ENCODE measurements at places on chromosomes 16 and 17.

DNA sequence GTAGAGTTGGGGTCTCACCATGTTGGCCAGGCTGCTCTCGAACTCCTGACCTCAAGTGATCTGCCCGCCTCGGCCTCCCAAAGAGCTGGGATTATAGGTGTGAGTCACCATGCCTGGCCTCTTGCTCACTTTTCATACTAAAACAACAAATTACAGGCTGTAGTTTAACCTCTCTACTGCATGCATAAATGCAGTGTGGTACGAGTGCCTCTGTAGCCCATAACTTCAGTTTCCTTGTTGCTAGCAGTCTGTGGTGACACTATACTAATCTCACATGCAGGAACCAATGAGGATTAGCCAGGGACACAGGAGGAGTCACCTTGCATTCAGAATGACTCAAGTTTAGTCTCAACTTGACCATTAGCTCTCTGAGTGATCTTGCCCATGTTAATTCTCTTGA lies 20.1 kb downstream of the HMOX2 start:
- no peak for DNase-seq

DNA sequence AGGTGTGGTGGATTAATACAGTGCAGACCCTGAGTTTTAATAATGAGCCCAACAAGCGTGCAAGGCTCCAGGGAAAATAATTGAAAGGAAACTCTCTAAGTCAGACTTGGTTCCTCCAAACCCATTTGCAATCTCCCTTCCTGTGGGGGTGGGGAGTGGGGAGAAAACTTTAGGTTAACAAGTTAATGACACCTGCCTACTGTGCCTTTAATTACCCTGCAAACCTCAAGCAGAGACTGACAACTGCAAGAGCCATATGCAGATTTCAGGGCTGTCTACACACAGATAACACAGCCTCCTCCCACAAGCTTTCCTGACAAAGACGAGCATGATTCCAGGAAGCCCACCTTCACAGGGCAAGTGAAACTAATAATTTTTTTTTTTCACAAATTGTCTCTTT lies 359.3 kb downstream of the HS3ST4 start:
- no peak for DNase-seq

DNA sequence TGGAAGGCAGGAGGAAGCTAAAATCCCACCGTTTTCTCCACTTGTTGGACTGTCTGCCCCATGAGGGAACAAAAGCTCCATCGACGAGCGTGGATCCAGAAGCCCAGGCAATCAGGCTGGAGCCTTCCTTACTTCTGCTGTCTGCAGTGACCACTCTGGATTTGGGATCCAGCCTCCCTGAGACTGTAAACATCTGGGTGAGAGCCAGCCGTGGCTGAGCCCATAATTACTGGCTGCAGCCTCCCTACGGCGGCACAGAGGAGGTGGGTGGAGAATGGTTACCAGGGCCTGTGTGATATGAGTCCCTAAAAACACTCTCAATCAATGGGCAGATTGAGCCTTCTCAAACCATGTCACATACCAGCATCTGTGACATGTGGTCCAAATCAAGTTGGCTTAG lies 158.2 kb downstream of the FOXL1 start:
- no peak for DNase-seq

DNA sequence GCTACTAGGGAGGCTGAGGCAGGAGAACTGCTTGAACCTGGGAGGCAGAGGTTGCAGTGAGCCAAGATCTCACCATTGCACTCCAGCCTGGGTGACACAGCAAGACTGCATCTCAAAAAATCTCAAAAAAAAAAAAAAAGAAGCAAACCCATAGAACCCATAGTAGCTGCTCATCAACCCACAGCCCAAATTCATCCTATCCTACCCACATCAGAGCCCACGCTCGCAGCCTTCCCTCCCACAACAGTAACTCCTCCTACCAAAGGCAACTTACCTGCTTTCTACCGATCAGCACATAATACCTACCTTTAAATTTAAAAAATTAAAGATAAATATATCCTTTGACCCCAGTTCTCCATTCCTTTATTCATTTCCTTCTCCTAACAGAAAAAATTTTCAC lies 94.7 kb downstream of the GAS7 start:
- no peak for DNase-seq

DNA sequence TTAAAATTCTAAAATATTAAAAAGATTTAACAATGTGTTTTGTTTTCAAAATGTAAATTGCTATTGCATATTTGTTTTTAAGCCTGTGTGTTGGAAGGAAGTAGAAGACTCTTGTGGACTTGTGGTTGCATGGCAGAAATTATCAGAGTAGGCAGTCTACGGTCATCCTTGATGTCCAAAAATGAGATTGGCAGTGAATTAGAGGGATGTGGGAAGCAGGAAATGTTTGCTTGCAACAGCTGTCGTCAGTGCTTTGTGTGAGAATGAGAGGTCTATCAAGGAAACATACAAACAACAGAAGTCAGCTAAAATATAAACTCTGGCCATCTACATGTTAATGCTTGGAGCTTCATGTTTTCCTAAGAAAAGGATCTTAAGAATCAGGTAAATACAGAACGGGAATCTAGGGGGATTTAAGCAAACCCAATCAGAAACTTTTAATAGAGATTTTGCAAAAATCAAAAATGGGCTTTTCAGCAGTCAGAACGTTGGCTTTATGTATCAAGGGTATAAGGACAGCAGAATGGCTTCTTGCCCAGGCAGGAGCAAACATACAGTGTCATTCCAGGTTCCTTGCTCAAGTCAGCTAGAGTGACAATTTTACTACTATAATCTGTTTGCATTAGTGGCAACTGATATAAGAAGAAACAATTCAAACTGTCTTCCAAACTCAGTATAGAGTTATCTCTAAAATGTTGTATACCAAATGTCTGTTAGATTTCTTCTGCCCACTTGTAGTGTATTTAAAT lies 196.7 kb downstream of the CYB561 start:
- DNase-seq, result no peak
